ENCODE measurements at places on chromosomes 6 and 20. TPM values are rescaled to one million over a fixed set of nuclear protein-coding genes. Genes with fewer than 3 reads are reported as not detected.

DNA sequence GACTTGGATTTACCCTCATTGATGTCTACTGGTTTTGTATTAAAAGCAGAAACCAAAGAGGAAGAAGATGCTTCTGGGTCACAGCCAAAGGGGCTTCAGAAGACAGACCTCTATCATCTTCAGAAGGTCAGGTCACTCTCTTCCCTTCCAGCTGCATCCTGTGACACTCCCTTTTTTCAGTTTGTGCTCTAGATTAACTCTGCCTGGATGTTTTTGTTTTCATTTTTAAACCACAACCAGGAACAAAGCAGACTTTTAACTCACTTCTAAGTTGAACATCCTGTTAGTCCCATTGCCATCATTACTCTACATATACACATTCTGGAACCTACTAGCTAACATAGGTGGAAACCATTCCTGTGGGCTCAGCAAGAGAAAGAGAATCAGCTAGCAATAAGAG is 45.2 kb downstream of the AKIRIN2 start:
- H3K27ac ChIP-seq = peak overlapping the region; percentile 19
- H3K36me3 ChIP-seq = peaks cover 51% of the 10 kb centered on the region
- H3K4me3 ChIP-seq = no peak overlapping the region
- no peak for DNase-seq
- H3K4me1 ChIP-seq = peaks cover 20% of the 10 kb centered on the region

DNA sequence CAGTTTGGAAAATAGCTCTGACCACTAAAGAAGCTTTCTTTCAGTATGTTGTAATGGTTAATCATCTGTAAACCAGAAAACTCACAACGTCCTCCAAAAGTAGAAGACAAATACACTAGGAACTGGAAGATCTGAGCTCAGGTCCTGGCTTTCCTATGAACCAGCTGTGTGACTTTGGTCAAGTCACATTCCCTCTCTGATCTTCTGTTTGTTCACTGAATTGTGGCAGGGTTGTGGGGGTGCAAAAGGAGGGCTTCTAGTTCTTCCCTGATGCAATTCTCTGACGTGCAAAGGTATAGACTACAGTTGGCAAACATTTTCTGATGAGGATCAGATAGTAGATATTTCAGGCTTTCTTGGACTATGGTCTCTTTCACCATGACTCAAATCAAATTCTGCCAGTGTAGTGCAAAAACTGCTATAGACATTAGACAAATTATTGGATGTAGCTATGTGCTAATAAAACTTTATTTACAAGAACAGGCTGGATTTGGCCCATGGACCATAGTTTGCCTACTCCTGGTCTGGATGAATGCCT is 44.9 kb downstream of the ATXN1 start:
- no peak for DNase-seq
- no peak overlapping the region for H3K4me3 ChIP-seq
- no peak overlapping the region for H3K27ac ChIP-seq

- H3K4me1 ChIP-seq = no peaks in the 10 kb centered on the region
- no peaks in the 10 kb centered on the region for H3K27me3 ChIP-seq
- H3K36me3 ChIP-seq = no peaks in the 10 kb centered on the region
- H3K27ac ChIP-seq = no peak overlapping the region
- DNase-seq = no peak
These were observed 199.2 kb downstream of the MAFB start for GRCh38 chr20:40489886-40490285.

DNA sequence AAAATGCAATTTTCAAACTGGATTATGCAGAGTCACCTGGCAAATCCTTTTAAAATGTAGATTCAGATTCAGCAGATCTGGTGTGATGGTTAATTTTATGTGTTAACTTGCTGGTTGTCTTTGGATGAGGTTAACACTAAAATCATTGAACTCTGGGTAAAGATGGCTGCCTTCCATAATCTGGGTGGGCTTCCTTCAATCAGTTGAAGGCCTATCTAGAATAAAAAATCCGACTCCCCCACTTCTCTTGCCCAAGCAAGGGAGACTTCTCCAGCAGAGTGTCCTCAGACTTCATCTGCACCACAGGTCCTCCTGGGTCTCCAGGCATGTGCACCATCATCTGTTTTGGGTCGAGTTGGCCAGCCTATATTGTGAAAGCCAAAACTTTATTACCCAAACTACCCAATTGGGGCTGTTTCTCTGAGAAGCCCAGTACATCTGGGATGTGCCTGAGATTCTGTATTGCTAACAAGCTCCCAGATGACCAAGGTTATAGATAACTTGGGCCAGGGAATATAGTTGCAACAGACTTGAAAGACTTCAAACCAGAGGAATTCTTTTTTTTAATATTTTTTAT is 1.6 kb upstream of the SLC17A5 start:
- no peak for DNase-seq
- H3K27me3 ChIP-seq = no peaks in the 10 kb centered on the region
- peaks cover 18% of the 10 kb centered on the region for H3K4me1 ChIP-seq

GRCh38 chr6:53869964-53870363 is 75.2 kb downstream of the LRRC1 start:
- no peak overlapping the region for H3K4me3 ChIP-seq
- H3K27ac ChIP-seq = no peak overlapping the region
- H3K36me3 ChIP-seq = no peaks in the 10 kb centered on the region
- no peak for DNase-seq

DNA sequence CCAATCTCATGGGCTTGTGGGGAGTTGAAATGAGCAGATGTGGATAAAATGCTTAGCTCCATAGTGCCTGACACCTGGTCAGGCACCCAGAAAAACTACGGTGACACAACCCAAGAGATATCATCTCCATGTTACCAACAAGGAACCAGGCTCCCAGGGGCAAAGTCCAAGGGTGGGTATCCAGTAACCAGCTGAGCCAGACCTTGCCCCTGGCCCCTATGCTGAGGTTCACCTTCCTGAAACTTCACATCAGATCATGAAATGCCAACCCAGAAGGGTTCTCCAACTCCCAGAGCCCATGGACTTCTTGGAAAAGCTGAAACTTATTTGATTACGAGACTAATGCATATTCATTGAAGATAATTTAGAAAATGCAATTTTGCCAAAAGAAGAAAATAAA is 141.8 kb upstream of the KCNG1 start:
- no peaks in the 10 kb centered on the region for H3K36me3 ChIP-seq
- no peak for DNase-seq
- H3K27ac ChIP-seq = no peak overlapping the region
- H3K27me3 ChIP-seq = peaks cover 20% of the 10 kb centered on the region
- H3K4me1 ChIP-seq = no peaks in the 10 kb centered on the region
- H3K4me3 ChIP-seq = no peak overlapping the region

DNA sequence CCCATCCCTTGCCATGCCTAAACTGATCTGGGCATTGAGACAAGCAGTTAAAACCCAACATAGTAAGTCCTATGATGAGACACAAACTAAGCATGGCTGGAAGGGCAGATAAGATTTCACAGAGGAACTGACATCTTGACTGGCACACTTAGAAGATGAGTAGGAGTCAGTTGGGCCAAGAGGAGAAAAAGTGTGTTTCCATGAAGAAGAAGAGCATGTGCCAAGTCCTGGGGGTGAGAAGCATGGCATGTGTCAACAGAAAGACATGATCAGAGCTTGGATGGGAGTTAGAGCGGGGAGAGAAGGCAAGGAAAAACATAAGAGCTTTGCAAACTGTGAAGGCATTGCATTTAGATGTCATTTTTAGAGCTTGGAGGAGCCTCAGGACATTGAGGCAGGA is 68.0 kb downstream of the ESR1 start:
- no peaks in the 10 kb centered on the region for H3K4me1 ChIP-seq
- H3K27ac ChIP-seq = no peak overlapping the region
- H3K36me3 ChIP-seq = no peaks in the 10 kb centered on the region
- H3K4me3 ChIP-seq = no peak overlapping the region

- H3K4me3 ChIP-seq = peak overlapping the region; percentile 59
- H3K27ac ChIP-seq = peak overlapping the region; percentile 50
- H3K27me3 ChIP-seq = no peaks in the 10 kb centered on the region
- H3K36me3 ChIP-seq = no peaks in the 10 kb centered on the region
These were observed 49.1 kb downstream of the UTRN start for GRCh38 chr6:144334150-144334708.

DNA sequence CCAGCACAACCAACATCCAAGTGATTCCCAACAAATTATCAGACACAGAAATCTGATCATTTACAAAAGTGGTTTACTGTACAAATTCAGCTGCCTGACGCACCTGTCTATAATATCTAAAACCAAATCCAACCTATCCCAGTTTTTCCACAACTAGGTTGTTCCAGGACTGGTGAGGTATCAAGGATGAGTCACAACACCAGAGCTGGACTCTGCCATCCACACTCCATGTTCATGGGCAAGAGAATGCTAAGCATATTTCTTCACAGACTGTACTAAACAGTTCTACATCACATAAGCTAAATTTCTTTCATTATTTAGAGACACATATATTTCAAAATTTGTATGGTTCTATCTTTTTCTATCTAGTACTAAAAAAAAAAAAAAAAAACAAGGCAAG is 141.6 kb downstream of the BTBD9 start:
- H3K27ac ChIP-seq = no peak overlapping the region
- H3K4me3 ChIP-seq = no peak overlapping the region
- no peaks in the 10 kb centered on the region for H3K27me3 ChIP-seq
- peaks cover 8% of the 10 kb centered on the region for H3K4me1 ChIP-seq

- no peak overlapping the region for H3K4me3 ChIP-seq
- no peak overlapping the region for H3K27ac ChIP-seq
- DNase-seq = no peak
- peaks cover 5% of the 10 kb centered on the region for H3K36me3 ChIP-seq
These were observed 82.6 kb downstream of the INSM1 start for GRCh38 chr20:20450521-20450920.

GRCh38 chr6:34791164-34791700 is 651 bp upstream of the BLTP3A start:
- peak overlapping the region; percentile 86 for H3K27ac ChIP-seq
- H3K4me1 ChIP-seq = peaks cover 14% of the 10 kb centered on the region
- H3K36me3 ChIP-seq = peaks cover 6% of the 10 kb centered on the region

GRCh38 chr6:108227290-108227689 is 33.5 kb downstream of the SNX3 start:
- peaks cover 6% of the 10 kb centered on the region for H3K36me3 ChIP-seq
- no peak overlapping the region for H3K4me3 ChIP-seq
- peaks cover 15% of the 10 kb centered on the region for H3K4me1 ChIP-seq
- no peak for DNase-seq
- H3K27ac ChIP-seq = no peak overlapping the region

DNA sequence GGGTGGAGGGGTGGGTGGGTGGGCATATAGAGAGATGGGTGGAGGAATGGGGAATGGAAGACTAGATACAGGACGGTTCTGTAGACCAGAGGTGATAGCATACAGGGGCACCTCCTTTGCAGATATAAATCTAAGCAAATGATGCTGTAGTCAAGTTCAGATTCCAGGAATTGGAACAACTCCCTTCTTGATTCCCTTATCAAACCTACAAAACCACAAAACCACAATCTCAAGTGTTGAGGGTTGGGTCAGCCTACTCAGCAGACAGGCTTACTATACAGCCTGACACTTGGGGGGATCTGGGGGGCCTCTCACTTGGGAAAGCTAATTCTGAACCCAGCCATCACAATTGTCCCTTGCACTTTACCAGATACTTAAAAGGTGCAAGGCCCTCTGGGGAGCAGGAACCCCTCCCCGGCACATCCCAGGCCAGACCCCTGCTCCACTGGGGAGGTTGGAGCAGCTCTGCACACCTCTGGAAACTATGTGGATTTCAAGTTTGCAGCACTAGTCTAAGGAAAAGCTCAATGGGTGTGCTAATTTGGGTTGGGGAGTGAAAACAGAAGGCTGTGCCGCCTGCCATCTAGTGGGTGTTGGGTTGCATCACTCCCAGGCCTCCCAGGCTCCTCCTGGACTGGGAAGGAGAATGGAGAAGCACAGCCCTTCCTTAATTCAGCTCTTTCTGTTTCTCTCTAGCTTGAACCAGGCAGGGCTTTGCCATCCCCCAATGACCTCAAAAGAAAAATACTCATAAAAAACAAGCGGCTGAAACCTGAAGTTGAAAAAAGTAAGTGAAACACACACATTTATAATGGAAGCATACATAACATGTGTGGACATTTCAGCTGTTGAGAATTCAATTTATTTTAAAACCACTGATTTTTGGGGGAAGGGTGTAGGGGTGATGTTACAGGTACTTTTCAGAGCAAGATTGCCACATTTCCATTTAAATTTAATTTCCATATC is 121.2 kb upstream of the LAMP5 start:
- DNase-seq = peak; percentile 34
- no peaks in the 10 kb centered on the region for H3K4me1 ChIP-seq
- H3K36me3 ChIP-seq = no peaks in the 10 kb centered on the region
- H3K4me3 ChIP-seq = no peak overlapping the region
- no peaks in the 10 kb centered on the region for H3K27me3 ChIP-seq

GRCh38 chr6:108363889-108364313 is 69.0 kb downstream of the AFG1L start:
- H3K4me1 ChIP-seq = peaks cover 3% of the 10 kb centered on the region
- H3K4me3 ChIP-seq = no peak overlapping the region
- peaks cover 3% of the 10 kb centered on the region for H3K36me3 ChIP-seq
- H3K27me3 ChIP-seq = no peaks in the 10 kb centered on the region
- DNase-seq = no peak

DNA sequence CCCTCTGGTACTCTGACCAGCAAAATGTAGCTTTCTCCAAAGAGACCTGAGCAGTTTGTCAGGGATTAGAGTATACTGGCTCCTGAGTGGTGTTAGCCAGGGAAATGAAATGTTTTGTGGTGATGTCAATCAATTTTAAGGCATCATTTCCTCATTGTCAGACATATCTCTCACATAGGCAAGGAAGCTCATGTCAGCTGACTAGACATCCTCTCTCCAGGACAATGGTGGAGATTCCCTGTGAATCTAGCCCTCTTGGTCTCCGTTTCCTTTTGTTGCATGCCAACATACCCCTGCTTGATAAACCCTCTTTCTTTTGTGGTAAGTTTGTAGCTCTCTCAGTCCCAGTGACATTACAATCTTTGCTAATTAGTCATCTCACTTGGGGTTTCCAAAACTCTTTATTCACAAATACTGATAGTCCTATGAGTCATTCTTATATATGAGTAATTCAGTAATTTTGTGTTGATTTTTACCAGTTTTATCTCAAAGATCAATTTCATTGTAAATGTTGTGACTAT is 135.6 kb upstream of the PTPRK start:
- peaks cover 31% of the 10 kb centered on the region for H3K4me1 ChIP-seq
- H3K4me3 ChIP-seq = no peak overlapping the region
- DNase-seq = peak; percentile 50
- H3K36me3 ChIP-seq = no peaks in the 10 kb centered on the region
- peak overlapping the region; percentile 69 for H3K27ac ChIP-seq
- H3K27me3 ChIP-seq = peaks cover under 1% of the 10 kb centered on the region

DNA sequence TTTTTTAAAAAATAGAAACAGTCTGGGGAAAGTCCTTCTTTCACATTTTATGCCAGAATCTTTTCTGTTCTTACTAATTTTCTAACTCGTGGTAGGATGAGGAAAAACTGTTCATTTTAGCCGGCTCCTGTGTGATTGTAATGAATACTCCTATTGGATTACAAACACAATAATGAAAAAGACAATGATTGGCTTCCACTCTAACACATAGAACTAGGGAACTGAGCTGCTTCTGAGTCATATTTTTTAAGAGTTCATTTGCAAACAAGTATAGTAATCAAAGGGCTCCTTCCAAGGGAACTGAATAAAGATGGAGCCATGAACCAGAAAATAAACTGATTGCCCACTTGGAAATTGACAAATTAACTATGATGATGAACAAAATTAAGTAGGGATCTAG is 265.3 kb upstream of the TCF21 start:
- H3K36me3 ChIP-seq = no peaks in the 10 kb centered on the region
- H3K27ac ChIP-seq = no peak overlapping the region
- DNase-seq = no peak
- H3K27me3 ChIP-seq = peaks cover 9% of the 10 kb centered on the region

Gene FOXA2
- not detected for total RNA-seq

Gene EPB41L1
- total RNA-seq = 1.1 TPM

Gene PSORS1C2
- not detected for total RNA-seq

Gene COQ3
- total RNA-seq = 17.4 TPM

Gene UBE2C
- 202 TPM for total RNA-seq

Gene CCM2L
- not detected for total RNA-seq
